Activated CD4-positive, alpha-beta T cell treated with anti-CD3 and anti-CD28 coated beads, Interleukin-2, Interleukin-4, amounts not matched to agents 100 ng/mL and 50 ng/mL, durations not matched to agents 16 hours and 8 hours (primary cell): ENCODE measurements at places on chromosomes 5 and 9.

GRCh38 chr5:1519631-1520210 is 4.0 kb downstream of the LPCAT1 start:
- no peak for DNase-seq

GRCh38 chr9:134460206-134460605 is 134.0 kb downstream of the RXRA start:
- no peak for DNase-seq

DNA sequence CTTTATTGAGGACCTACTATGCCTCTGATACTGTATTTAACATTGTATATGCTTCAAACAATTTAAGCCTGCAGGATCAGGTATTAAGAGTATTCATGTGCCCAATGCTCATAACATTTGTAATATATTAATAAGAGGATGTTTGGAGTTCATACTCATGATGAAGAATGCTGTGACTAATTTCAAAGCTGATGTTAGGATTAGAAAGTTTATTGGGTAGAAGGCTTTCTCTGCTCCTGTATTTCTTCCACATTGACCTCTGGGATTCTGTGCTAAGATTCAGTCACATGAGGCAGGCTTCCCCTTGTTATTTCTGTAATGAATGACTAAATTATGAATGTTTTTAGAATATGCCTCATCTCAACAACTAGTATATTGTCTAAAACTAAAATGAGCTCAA is 456.4 kb downstream of the NFIB start:
- no peak for DNase-seq

DNA sequence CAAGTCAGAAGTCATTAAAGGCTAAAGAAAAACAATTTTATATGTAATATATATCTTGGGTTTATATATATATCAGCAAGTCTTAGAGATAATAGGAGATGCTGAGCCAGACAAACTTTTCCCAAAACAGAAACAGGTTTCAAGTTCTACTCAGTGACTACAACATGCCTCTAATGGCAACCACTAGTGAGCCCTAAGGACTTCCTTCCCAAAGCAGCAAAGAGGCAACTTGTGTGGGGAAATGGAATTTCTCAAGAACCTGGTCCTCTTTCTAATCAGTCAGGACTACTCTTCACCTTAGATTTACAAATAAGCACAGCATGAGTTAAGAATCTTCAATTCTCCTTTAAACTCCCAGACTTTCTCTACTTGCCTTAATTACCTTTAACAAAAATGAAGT is 17.6 kb downstream of the RNF38 start:
- DNase-seq = no peak

DNA sequence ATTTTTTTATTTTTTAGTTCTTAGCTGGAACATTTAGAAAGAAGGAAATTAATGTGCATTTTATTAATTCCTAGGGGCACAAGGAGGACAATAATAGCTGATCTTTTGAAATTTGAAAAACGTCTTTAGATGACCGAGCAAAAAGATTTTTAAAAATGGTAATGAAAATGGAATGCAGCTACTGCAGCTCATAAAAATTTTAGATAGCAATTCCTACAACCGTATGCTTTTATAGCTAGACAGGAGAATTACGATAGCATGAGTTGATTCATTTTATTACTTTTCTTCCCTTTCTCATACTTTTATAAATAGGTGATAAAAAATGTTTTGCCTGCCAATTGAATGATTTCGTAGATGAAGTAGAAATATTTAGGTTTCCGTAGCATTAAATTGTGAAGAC is 13.7 kb upstream of the RUFY1 start:
- no peak for DNase-seq

GRCh38 chr5:117803533-117803932 is 1184.8 kb downstream of the DTWD2 start:
- DNase-seq = no peak

DNA sequence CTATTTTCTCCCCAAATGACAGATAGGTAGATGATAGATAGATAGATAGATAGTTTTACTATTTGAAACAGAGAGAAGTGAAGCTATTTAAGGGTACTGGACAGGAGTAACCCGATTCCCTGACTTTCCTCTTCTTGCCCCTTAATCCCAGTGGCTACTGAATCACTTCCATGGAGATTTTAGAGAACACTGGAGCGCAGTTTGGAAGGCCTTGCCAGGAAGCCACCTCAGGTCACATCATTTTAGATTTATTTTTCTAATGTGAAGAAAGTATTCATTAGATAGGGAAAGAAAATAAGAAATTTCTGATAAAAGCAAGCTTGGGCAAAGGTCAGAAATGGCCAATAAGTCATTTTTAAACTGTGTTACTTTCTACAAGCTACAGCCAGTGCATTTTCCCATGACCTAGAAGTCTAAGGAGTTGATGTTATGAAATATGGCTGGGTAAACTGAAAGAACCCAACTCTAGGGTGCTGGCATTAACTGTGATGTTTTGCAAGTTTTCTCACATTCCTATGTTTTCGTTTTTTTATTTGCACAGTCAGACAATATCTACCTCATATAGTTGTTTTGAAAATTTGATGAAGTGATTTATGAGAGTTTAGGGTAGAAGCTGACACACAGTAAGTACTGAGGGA is 544.7 kb upstream of the PTGER4 start:
- DNase-seq = no peak

GRCh38 chr5:28523888-28524635 is 1485.7 kb upstream of the CDH9 start:
- DNase-seq = no peak

DNA sequence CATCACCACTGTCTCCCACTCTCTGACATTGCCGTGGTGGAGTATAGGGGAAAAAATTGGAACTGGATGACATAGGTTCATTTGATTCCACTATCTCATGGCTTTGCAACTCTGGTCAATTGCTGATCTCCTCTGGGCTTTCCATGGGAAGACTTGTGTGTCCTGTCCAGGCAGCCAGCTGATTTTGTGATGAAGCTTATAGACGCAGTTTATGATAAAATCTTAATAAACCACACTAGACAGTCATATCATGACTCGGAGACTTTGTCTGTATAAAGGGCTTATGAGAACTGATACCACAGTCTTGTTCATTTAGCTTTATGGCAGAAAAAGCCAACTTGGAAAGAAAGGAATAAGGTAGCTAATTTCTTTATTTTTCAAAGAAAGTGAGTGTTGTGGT is 296.5 kb downstream of the MAST4 start:
- DNase-seq = peak; percentile 46

DNA sequence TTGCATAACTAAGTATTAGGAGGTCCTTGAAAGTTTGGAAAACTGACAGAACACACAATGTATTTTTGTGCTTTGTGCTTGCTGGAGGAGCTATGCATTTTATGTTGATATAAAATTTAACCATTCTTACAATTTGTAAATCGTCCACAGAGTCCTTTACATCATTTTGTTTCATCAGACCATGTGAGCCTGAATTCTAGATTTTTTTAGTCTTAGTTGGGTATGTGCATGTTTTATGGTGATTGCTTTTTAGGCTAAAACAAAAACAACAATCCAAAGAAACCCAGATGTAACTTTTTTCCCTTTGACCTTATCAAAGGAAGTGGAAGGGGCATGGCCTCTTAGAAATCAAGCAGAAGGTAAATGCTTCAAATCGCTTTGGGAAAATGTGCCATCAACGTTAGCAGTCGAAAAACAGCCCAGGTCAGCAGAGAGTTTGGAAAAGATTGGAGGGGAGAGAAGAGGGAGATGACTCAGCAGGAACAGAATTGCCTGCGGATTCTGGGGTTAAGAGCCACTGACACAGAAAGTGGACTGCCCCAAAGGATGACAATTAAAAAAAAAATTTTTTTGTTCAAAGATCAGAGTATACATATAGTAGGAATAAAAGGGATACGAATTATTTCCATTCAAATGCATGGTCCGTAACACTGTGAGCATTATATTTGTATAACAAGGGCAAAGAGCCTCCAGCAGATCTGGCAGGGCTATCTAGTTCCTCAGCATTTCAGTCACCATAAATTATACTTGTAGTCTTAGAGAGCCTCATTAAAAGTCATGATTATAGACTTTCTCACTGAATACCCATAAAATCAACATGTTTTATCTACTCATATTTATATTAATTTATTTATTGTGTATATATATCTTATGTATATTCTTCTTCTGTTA is 253.5 kb upstream of the HAPLN1 start:
- DNase-seq = no peak

DNA sequence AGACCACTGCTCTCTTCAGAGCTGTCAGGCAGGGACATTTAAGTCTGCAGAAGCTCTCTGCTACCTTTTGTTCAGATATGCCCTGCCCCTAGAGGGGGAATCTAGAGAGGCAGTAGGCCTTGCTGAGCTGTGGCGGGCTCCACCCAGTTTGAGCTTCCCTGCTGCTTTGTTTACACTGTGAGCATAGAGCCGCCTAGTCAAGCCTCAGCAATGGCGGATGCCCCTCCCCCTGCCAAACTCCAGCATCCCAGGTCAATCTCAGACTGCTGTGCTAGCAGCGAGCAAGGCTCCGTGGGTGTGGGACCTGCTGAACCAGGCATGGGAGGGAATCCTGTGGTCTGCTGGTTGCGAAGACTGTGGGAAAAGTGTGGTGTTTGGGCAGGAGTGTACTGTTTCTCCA is 59.9 kb downstream of the CAVIN4 start:
- DNase-seq = no peak

- DNase-seq = no peak
Observed at GRCh38 chr9:128607642-128608350, 48.9 kb downstream of the DYNC2I2 start.

GRCh38 chr9:74277532-74277931 is 219.6 kb upstream of the RORB start:
- DNase-seq = no peak

- DNase-seq = peak; percentile 4
Observed at GRCh38 chr5:88829054-88829453, 53.9 kb downstream of the MEF2C start.

- no peak for DNase-seq
Observed at GRCh38 chr5:17406423-17406838, 91.6 kb upstream of the TAF11L2 start.
